ENCODE measurements at places on chromosomes 5 and 9.

DNA sequence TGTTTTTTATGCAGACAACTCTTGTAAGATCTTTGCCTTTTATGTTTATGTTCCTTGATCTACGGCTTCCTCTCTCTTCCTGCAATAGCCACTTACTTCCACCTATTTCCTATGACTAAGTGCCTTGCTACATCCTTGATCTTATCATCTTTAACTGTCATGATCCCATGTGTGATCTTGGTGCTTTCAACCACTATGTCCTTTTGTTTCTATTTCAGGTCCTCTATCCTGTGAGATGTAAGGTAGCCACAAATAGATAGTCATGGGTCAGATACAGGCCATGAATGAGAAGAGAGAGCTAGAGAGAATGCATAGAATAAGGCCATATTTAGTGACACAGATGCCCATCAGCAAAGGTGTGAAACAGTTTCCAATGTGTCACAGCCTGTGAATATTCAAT is 243.6 kb upstream of the HAPLN1 start:
- no peak for DNase-seq

- no peak for DNase-seq
These were observed 48.2 kb downstream of the FAM240B start for GRCh38 chr9:38671748-38672147.

- DNase-seq = no peak
These were observed 206.7 kb downstream of the FAM114A2 start for GRCh38 chr5:153831973-153832372.

GRCh38 chr9:79273311-79273710 is 298.5 kb upstream of the TLE4 start:
- no peak for DNase-seq

DNA sequence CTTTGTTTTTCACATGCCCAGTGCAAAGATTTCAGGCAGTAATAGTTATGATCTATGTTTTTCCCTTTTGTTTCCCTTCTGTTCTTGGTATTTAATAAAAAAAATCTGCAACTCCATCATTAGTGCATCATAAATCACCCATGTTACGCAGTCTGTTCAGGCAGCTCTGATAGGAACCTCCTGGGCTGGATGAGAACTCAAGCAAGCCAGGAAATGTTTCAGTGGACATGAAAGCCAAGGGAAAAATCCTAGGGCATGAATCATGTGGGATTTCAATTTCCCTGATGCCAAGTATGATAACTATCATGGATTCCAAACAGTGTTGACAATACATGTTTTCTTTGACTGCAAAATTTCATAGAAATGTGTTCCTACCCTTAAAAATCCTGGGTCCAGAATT is 119.7 kb upstream of the TARS1 start:
- no peak for DNase-seq

GRCh38 chr5:146042628-146043279 is 62.6 kb downstream of the PLAC8L1 start:
- no peak for DNase-seq

GRCh38 chr5:179267671-179268083 is 77.6 kb downstream of the ADAMTS2 start:
- no peak for DNase-seq

GRCh38 chr5:73233461-73234203 is 60.6 kb downstream of the TMEM174 start:
- DNase-seq = no peak

DNA sequence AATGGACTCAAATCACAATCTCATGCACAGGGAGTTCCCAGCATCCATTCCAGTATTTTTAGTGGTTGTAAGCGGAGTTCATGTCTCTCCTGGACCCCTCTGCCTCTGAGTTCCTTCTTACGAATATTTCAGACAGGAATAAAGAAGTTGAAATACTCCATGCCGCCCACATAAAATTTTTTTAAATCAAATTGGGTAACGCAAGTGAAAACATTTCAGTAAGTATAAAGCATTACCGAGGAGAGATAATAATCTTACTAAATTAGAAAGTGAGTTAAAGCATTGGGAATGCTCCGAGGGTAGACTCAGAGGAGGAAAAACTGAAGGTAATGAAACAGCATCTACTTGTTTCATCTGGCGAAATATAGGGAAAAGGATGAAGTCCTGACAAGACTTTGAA is 317.6 kb downstream of the ARRDC3 start:
- no peak for DNase-seq

DNA sequence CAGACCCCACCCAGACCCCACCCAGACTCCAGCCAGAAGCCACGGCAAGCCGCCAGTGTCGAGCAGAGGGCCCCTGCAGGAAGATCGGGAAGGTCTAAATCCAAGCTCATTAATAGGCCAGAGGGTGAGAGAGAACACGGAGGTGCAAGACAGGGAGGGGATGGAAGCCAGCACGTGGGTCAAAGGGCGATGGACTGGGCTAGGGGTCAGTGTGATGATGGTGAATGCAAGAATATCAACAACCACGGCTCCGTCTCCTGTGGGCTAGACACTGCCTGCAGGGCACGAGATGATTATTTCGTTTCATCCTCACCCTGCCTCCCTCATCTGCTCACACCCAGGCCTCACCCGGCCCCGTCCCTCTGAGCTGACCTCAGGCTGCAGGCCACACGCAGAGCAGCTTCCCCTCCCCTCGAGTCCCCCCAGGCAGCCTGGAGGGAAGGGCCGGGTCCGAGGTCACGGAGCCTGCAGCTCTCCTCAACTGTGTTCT is 122.0 kb downstream of the COL23A1 start:
- no peak for DNase-seq

- no peak for DNase-seq
These were observed 488.1 kb downstream of the IRX1 start for GRCh38 chr5:4083591-4084337.

GRCh38 chr5:160180931-160181330 is 48.4 kb upstream of the FABP6 start:
- DNase-seq = no peak

DNA sequence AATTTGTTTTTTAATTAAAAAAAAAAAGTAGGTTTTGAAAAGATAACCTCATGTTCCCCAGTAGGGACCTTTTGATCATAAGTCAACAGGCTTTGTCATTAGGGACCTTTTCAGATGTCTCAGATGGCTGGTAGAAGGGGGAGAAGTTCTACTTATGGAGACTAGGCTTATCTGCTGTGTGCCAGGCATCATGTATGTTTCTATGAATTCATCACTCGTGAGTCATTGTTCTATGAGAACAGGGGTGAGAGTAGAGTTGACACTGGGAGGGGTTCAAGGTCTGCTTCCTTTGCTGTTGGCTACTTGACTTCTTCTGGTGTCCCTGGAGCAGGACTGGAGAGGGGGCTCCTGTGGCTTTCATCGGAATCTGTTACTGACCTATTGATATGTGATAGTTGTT is 138.8 kb downstream of the KDM4C start:
- no peak for DNase-seq

- DNase-seq = no peak
These were observed 1.0 kb downstream of the DMRT2 start for GRCh38 chr9:1051210-1051583.

DNA sequence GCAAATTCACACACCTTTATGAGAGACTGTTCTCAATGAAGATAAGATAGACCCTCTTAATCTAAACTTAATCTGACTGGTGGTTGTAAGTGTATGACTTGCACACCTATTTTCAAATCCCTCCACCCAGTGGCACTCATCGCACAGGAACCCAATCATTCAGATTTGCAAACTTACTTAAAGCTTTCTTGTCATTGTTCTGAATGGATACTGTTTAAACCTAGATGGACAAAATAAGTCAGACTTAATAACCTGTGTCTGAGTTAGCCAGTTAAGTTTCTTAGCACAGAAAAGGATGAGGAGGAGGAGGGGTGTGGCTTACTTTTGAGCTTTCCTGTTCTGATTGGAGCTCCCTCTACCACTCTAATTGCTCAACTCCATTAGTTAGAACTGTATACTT is 252.4 kb upstream of the CCNH start:
- DNase-seq = no peak

DNA sequence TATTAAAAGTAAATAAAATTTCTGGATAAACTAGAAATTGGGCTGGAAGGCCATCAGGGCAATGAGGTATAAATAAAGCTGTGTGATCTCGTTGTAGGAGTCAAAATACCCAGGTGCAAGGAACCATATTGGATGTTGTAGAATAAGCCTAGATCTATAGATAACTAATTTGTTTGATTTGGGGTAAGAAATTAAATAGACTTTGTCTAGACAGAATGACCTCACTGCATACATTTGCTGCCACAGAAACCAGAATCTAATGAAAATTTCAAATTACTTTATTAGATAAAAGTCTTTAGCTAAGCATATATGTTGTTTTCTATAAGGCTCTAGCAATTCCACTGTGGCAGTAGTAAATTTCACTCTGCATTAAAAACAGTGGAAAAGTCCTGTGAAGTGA is 225.2 kb upstream of the ITGA1 start:
- DNase-seq = no peak

DNA sequence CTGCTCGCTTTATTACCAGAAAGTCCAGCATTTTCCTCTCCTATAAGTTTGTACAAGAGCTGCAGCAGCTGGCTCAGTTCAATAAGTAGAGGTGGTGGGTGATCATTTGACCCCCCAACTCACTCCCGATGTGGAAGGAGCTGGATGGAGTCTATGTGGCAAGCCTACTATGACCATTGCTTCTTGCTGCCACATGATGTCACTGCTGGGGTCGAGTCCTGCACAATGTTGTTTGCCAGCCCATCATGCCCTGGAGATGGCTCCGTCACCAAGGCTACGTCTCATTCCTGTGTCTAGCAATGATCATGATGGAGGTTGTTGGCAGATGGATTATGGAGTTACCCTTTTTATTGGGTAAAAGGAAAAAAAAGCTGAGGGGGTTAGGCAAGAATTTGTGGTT is 266.3 kb downstream of the PSAT1 start:
- DNase-seq = no peak

- DNase-seq = no peak
These were observed 12.3 kb downstream of the SGCD start for GRCh38 chr5:156339139-156339841.

DNA sequence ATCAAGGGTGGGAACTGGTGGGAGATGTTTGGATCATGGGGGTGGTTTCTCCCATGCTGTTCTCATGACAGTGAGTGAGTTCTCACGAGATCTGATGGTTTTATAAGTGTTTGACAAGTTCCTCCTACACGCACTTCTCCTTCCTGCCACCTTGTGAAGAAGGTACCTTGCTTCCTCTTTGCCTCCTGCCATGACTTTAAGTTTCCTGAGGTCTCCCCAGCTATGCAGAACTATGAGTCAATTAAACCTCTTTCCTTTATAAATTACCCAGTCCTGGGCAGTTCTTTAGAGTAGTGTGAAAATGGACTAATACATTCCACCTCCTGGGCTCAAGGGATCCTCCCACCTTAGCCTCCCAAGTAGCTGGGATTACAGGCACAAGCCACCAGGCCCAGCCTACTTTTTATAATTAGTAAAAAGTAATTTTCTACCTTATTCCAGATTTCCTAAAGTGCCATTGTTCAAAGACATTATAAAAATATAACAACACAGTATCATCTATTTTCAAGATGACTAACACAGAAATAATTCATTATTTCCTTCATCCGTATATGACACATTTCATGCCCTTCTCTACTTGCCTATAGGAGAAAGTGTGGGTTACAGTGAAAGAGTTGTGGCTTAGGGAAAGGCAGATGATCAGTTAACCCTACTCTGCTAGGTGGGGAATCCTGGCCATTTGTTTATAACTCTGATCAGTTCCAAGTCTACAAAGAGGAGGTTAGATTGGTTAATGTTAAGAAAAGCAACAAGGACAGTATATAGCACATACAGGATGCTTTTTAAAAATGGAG is 99.9 kb downstream of the TTC39B start:
- no peak for DNase-seq

DNA sequence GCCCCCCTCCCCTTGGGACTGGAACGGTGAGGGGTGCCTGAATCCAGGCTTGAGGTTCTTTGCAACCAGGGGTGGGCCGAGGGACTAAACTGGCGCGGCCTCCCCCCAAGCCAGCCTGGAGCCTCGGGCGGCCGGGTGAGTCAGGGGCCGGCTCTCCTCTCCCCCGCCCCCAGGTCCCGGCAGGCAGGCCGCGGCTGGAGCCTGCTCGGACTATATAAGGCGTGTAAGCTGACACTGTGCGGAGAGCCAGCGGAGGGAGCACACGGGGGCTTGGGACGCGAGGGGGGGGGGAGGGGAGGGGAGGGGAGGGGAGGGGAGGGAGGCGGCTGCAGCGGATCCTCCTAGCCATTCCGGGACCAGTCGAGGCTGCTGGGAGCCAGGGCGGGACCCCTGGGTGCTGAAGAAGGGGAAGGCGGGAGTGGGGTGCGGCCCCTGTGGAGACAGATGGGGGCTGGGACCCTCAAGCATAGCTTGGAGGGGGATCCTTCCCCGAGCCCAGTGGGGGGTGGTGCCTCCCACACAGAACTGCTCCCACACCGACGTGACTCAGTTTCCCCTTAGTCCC is 595 bp downstream of the PDLIM7 start:
- DNase-seq = peak; percentile 83

- peak; percentile 84 for DNase-seq
These were observed 1.1 kb upstream of the ZSWIM6 start for GRCh38 chr5:61330845-61331406.

- DNase-seq = no peak
These were observed 55.2 kb upstream of the SHISAL2B start for GRCh38 chr5:64634997-64635686.

GRCh38 chr9:6328103-6328502 is at the start of gene TPD52L3:
TSS of gene TPD52L3 (plus strand) at chr9:6328375. CDS start at chr9:6328596, 221 bp downstream.
- no peak for DNase-seq

DNA sequence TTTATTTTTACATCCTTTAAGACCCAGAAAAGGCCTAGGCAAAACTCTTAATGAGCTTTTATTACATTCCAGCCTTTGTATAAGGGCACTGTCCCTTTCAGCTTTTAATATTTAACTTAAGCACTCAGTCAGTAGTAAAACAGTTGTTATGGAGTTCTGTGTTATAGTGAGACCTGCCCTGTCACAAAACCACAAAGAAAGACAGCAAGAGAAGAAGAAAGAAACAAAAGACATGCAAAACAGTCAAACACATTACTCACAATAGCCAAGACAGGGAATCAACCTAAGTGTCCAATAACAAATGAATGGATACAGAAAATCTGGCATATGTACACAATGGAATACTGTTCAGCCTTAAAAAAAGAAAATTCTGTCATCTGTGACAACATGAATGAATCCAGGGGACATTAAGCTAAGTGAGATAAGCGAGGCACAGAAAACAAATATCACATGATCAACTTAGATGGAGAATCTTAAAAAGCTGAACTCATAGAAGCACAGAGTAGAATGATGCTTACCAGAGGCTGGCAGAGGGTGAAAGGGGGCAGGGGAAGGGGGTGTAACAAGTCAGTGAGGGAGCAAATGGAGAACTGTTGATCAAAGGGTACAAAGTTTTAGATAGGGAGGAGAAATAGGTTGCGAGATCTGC is 63.8 kb upstream of the CCNG1 start:
- no peak for DNase-seq

GRCh38 chr9:134627417-134628353 is 13.9 kb upstream of the COL5A1 start:
- DNase-seq = no peak

GRCh38 chr9:133763272-133764183 is 25.4 kb upstream of the SARDH start:
- peak; percentile 18 for DNase-seq

All from D341Med (cell line).